ENCODE measurements at places on chromosomes 12 and 14.
A peak's percentile ranks its signal among the peaks of the same experiment; 100 is the strongest.

DNA sequence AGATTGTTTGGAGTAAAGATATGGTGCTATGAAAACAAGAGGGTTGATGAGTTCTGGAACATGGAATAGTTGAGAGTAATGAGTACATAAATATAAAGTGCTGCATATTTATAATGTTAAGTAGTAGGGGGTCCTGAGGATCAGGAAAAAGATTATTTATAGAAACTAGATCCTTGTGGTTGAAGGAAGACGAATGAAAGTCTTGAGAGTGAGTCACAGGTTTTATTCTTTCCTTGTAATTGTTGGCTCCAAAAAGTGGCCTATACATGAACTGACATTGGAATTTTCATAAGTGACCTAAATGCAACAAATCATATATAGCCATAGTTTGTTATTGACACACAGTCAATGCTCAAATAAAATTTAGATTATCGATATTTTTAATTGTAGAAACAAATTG is 440.4 kb upstream of the PRICKLE1 start:
- DNase-seq, result no peak

DNA sequence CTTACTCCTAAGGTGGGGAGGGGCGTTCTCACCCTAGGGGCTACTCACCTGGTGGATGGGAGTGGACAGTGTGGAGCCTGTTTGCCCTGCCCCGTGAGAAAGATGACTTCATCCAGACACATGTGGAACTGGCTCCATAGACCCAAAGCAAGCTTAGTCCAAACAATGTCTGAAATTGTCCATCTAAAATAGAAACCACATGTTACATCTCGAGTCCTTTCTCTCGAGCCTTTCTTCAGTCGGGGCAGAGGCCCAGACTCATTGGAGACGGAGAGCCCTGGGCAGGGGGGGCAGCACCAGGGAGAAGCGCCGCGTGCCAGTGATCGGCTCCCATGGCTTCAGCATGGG is 4.3 kb downstream of the SIVA1 start:
- DNase-seq, result no peak

DNA sequence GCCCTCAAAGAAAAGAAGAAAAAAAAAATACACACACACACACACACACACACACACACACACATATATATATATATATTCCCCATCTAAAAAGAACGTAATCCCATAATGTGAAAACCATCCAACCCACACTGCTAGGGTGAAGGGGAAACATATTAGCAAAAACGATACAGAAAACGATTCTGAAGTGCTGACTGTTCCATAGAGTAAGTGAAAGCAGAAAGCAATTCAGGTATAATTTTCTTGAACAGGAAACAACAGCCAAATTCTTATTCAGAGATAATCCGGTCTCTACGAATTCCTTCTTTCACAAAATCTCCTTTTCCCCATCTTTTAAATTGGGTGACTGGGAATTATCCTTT is 393.5 kb downstream of the NOVA1 start:
- no peak for DNase-seq

DNA sequence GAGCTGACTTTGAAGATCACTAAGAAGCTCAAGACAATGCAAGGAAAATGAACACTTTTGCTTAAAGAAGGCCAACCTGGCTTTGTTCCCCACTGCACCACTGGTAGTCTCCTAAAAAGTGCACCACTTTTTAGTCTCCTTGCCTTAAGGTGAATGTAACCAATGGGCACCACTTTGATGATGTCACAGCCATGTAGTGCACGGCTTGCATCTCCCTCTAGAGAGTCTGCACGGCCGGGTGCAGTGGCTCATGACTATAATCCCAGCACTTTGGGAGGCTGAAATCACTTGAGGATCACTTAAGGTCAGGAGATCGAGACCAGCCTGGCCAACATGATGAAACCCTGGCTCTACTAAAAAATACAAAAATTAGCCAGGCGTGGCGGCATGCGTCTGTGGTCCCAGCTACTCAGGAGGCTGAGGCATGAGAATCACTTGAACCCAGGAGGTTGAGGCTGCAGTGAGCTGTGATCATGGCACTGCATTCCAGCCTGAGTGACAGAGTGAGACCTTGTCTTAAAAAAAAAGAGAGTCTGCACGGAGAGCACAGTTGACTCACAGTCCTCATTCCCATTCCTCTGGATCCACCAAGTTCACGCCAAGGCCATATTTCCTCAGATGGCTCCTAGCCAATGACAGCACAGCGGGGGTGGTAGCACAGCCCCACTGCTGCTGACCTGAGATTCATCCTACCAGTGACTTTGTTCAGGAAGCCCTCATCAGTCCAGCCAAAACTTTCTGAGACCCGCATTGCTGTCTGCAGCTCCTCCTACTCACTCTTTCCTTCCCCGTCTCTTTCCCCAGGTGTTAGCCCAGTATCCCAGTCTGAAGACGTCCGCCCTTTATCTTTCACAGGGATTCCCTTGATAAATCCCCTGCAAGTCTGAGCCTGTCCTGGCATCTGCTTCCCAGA is 16.5 kb upstream of the IFT81 start:
- DNase-seq, result no peak

DNA sequence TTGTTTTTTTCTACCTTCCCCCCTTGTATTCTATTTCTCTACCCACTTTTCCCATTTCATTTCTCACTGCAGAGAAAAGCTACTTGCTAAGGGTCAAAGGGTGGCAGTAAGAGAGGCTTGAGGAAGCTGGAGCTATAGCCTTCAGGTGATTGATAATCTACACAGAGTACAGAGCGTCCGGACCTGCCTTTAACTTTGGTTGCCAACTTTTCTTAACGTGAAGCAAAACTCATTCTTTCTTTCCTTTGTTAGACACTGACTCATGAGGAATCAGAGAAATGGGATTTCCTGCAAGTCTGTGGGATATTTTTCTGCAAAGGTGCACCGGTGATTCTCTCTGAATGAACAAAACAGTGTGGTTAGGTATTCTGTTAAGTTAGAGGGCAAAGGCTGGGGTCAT is 133.3 kb downstream of the RMST start:
- no peak for DNase-seq

DNA sequence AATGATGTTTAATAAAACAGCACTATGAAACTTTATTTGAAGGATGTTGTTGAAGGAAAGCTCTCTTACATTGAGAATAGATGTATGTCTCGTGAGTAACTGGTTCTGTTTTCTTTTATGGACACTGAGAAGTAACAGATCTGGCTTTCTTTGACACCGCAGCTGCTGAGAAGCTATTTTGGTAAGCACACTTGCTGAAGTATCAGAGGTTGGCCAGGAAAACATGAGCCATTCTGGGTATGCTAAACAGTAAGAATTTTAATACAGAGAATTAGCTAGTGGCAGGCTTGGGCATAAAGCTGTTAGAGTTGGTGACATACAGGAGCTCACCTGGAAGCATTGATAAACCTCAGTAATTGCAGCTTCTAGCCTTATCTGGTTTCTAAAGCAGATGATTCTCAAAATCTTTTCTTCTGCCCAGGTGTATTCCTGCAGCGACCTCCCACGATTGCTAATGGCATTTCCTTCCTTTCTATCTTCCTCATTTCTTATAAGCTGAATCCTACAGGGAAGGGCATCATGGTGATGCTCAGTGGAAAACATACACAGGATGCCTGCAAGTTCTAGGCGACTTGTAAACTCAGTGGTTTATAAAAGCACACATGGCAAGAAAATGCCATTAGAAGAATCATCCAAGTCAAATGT is 291.6 kb upstream of the SLC16A7 start:
- DNase-seq, result no peak

GRCh38 chr12:112294793-112295192 is 87.4 kb downstream of the HECTD4 start:
- no peak for DNase-seq

DNA sequence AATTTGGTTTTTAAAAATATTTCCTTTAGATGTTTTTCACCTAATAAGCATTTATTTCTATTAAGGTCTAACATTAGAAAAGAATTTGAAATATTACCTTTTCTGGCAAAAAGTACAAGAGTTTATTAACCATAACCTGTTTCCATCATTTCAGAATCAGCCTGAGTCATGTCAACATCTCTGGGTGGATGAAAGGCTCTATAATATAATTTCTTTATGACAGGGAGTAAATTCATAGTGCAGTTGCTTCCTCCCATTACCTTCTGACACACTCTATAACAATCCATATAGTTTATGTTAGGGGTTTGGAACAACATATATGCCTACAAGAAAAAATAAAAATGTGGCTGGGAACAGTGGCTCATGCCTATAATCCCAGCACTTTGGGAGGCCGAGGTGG is 134.5 kb downstream of the SLC2A13 start:
- no peak for DNase-seq

- peak; percentile 76 for DNase-seq
These were observed 210.9 kb upstream of the ARID2 start for GRCh38 chr12:45518291-45519235.

GRCh38 chr12:46451276-46452021 is 78.9 kb upstream of the SLC38A2 start:
- no peak for DNase-seq

GRCh38 chr14:59175404-59175803 is 13.1 kb upstream of the DAAM1 start:
- DNase-seq, result no peak

DNA sequence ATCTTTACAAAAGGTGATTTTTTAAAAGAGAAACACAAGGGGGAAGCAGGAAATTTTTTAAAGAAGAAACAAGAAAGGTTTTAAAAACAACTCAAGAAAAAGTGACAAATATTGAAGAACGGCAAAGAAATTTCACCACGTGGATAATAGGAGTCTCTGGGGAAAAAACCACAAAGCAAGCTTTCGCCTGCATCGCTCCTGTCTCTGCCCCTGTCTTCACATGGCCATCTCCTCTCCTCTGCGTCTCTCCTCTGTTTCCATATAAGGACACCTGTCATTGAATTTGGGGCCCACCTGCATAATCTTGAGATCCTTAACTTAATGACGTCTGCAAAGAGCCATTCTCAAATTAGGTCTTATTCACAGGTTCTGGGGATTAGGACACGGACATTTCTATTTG is 175.8 kb downstream of the ETV6 start:
- no peak for DNase-seq

GRCh38 chr12:123076604-123077297 is 74.1 kb downstream of the PITPNM2 start:
- DNase-seq, result peak; percentile 23

DNA sequence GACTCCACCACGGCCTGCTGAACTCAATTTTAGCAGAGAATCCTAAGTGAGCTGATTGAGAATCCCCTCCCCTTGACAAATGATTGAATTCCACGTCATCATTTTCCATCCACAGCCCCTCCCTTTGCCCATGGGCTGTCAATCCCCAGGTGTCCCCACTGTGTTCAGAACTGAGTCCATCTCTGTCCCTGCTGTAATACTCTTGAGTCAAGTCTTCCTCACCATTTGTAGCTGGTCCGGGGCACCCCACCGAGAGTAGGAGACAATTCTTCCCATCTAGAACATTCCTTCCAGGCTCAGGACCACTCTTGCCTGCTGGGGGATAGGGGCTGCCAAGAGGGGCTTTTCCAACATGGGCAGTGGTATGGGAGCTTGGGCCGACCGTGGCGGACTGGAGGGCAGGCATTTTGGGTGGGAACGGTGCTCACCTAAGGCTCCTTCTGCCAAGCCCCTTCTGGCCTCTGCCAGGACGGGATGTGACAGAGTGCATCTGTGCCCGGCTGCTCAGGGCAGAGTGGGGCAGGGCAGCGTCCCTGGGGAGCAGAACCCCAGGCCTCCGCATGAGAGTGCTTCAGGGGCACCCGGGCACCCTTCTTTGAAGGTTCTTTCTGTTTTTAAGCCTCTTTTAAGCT is 218.1 kb upstream of the RTL1 start:
- DNase-seq, result no peak

- DNase-seq, result no peak
These were observed 59.9 kb downstream of the PRKAB1 start for GRCh38 chr12:119727600-119728443.

- DNase-seq, result no peak
These were observed 14.4 kb downstream of the IRF2BPL start for GRCh38 chr14:77014004-77014604.

- DNase-seq, result no peak
These were observed 66.7 kb upstream of the ATP2B1 start for GRCh38 chr12:89775063-89775985.

DNA sequence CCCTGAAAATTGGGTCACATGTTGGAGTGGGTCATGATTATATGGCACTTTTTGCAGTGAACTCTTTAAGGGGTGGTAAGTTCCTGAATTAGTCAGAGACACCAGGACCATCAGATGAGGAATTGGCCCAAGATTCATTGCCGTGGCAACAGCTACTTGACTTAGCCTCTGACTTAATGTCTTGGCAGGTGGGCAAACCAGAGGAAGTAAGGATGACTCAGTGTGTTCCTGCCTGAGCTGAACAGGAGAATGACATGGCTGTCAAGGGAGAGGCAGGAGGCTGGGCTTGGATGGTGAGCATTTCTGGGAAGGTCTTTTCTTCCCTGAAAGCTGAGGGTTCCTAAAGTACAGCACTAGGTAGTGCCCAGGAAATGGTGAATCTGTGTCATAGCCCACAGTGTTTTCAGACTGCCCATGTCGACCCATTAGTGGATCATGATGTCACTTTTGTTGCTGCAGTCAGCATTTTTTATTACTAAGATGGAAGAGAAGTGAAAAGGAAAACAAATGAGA is 170.1 kb upstream of the PWP1 start:
- DNase-seq, result no peak

- DNase-seq, result no peak
These were observed 5.5 kb upstream of the RNASE10 start for GRCh38 chr14:20499881-20500280.

GRCh38 chr14:93096691-93097322 is 18.9 kb downstream of the ITPK1 start:
- no peak for DNase-seq

GRCh38 chr12:91889059-91889458 is 256.6 kb downstream of the BTG1 start:
- DNase-seq, result no peak

GRCh38 chr14:88931321-88932110 is 107.1 kb downstream of the TTC8 start:
- no peak for DNase-seq

DNA sequence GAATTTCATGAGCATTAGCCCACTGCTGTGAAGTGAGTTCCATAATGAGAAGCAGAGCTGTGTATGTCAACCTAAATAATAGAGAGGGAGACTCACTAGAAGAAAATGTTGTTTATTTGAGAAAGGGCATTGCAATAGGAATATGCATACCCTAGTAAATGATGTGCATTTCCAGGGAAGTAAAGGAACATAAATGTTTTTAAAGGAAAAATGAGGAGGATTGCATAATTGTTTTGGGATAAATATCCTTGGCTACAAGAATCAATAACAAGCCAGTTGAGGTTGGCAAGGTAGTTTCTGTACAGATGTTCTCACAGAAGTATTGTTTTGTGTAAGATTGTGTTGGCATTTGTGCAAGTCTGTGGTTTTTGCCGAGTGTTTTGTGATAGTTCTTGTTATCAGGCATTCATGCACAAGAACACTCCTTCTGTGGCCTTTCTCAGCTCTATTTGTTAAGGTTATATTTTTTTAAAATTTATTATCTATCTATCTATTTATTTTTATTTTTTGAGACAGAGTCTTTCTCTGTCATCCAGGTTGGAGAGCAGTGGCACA is 47.1 kb downstream of the EMP1 start:
- DNase-seq, result no peak

DNA sequence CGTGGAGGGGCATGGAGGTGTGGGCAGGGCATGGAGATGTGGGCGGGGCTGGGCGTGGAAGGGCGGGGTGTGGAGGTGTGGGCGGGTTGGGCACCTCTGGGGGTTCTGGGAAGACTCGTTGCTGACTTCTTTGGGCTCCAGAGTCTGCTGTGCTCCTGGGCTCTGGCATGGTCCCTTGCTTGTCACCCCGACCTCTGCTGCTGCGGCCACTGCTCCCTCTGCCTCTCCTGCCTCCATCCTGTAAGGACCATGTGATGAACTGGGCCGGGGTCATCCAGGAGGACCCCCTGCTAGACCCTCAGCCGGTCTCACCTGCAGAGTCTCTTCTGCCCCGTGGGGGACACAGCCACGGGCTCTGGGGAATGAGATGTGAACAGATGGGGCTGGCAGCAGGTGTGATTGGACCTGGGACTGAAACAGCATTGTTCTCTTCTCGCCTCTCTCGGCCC is 15.3 kb downstream of the NOC4L start:
- no peak for DNase-seq

Measured in central memory CD4-positive, alpha-beta T cell (primary cell).